Posterior cingulate gyrus (tissue), 11 donors: ENCODE measurements at places on chromosomes 12 and 14.

DNA sequence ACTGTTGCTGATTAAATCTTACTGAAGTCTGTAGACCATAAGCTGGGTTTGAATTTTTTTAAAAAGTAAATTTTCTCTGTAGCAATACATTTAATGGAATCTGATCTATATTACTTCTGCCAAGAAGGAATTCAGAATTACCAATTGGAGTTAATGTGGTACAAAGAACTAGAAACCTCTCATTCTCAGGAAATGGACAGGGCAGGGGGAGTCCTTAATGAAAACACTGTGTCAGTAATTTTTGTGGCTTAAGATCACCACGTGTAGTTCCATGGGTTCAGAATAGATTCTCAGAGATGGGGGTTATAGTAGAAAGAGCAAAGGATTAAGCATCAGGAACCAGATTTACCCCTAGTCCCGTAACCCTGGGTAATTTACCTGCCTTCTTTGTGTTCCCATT is 30.3 kb downstream of the FBXL14 start:
- DNase-seq, result no peak

- DNase-seq, result no peak
Measured at GRCh38 chr12:99960311-99960710, 24.4 kb downstream of the ANKS1B start.

- DNase-seq, result no peak
Measured at GRCh38 chr12:109568486-109568885, 4.8 kb downstream of the MMAB start.

- DNase-seq, result no peak
Measured at GRCh38 chr12:34406996-34407300, 384.7 kb downstream of the ALG10 start.

- DNase-seq, result no peak
Measured at GRCh38 chr14:89641495-89642175, 224.6 kb upstream of the FOXN3 start.

- DNase-seq, result no peak
Measured at GRCh38 chr14:99147366-99147740, 124.6 kb downstream of the BCL11B start.
